GM23248 (cell line): ENCODE measurements at places on chromosomes 5 and 9.

DNA sequence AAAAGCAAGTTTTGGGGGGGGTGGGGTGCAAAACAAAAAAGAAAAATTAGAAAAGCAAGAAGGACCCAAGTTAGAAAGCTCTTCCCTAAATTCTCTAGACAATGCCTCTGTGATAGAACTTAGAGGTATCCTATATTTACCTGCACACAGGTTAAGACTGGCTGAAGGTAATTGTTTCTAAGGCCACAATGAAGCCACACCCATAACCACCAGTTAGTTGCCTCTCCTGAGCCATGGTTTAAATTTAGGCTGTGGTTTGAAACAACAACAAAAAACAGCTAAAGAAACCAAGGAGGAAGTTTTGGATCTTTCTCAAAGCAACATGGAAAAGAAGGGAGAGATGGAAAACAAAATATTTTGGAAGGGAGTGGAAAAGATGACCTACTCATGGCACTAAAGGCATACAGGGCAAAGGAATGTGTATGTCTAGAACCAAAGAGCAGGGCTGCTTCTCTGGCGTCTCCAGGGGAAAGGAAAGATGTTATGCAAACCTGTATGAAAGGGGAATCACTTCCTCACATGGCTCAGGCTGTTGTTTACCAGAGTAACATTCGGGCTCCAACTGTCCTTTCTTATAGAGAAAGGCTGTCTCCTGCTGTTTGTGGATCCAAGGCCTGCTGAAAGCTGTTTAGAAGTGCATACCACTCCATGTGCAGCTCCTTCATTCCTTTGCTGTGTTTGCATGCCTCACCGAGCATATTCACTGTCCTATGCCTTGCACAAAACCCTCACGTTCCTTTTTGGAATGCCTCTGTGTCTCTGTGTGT, 408.9 kb upstream of the MPDZ start:
- no peak for DNase-seq

- DNase-seq, result no peak
Observed at GRCh38 chr9:113516840-113517577, 53.5 kb downstream of the RGS3 start.

DNA sequence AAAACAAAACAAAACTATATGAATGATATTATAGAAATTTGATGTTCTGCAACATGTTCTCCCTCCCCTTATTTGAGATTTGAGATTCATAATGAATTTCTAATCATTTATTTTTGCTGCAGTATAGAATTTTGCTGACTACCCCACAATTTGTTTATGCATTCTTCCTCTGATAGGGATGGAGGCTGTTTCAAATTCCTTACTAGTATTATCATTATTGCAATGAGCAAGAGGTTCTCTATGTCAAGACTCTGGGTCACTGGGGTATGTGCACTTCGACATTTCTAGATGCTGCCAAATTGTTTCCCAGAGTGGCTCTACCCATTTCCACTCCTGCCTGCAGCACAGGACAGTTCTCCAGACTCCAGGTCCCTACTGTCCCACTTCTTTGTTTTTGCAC, 54.9 kb upstream of the DAB2IP start:
- peak; percentile 56 for DNase-seq

DNA sequence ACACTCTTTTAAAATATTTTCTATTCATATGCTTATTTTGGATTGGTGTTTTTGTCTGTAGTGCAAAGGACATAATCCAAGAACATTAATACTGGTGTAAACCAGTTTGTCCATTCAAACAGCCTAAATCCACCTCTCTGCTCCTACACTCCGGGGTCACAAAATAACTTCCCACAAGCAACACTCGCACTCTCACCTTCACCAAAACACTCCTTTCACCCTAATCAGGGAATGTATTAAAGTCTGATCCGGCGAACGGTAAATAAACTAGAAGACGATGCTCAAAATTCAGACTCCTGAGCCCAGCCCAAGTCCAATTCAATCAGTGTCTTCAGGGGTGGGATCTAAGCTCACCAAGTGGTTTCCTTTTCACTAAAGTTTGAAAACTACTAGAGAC, 649 bp downstream of the AP3B1 start:
- peak; percentile 43 for DNase-seq

DNA sequence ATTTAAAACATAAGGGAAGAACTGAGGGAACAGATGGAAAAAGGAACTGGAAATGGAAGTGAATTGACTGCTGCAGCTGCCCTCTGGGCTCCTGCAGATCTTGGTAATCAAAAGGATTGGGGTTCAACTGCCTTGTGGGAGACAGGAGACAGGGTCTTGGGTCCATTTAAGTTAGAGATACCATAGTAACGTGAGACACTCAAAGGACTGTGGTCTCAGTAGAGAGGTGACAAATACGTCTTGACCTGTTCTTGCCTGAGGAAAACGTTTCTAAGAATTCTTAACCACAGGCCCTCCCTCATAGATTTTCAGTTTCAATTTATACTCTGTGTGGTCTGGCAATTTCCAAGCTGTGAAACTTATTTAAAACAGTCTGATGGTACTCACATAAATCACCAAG, 100.8 kb upstream of the DHFR start:
- no peak for DNase-seq

GRCh38 chr9:94720846-94721549, 5.5 kb upstream of the AOPEP start:
- peak; percentile 30 for DNase-seq

- DNase-seq, result peak; percentile 22
Observed at GRCh38 chr9:83456226-83456625, 82.0 kb downstream of the FRMD3 start.

DNA sequence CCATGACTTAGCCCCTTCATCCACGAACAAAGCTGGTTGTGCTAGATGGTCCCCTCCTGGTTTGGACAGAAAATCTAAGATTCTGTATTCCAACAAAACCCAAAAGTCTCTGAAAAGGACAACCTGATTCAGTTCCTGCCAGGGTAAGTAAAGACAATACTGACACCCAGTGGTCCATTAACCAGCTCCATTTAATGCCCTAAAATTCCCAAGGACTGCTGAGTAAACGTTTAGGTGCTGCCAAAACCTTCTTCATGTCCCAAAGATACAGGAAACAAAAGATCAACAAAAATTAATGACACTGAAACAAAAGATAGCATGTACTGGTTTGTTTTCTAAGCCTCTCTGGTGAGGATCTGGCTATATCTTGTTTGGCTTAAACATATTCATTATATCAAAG, 25.3 kb upstream of the PPP1R2B start:
- peak; percentile 78 for DNase-seq

DNA sequence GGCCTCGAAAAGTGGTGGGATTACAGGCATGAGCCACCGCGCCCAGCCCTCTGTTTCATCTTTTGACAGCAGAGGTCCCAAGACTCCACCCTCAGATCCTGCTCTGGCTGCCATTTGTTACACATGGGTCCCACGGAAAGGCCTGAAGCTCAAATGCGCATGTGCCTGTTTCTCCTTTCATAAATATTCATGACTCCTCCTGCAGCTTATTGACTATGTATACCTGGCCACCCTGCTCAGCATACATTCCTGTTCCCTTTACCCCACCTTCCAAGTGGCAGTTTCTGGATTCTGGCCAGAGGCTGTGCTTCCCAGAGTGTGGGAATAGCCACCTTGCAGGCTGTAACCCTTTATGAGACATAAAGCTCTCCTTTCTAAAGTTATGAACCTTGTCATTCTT, 46.5 kb downstream of the AUH start:
- DNase-seq, result no peak

- DNase-seq, result no peak
Observed at GRCh38 chr9:126291925-126292324, 34.7 kb upstream of the MVB12B start.

DNA sequence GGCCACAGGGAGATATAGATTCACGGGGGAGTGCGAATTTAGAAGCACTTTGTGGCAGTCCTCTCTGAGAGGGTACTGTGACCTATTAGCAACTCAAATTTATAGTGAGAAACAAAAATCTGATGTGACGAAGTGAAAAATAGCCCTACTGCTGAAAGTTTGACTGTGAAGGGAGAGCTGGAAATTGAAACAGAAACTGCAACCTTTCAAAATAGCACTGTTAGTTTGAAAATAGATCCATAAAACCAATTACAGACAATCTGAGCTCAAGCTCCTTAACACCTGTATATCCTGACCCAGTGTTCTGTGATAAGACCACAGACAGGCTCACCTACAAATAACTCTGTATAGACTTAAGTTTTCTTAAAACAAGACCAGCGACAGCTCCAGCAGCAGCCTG, 420.1 kb downstream of the IRX1 start:
- DNase-seq, result no peak

- DNase-seq, result peak; percentile 20
Observed at GRCh38 chr5:120452471-120452870, 11.6 kb upstream of the PRR16 start.

DNA sequence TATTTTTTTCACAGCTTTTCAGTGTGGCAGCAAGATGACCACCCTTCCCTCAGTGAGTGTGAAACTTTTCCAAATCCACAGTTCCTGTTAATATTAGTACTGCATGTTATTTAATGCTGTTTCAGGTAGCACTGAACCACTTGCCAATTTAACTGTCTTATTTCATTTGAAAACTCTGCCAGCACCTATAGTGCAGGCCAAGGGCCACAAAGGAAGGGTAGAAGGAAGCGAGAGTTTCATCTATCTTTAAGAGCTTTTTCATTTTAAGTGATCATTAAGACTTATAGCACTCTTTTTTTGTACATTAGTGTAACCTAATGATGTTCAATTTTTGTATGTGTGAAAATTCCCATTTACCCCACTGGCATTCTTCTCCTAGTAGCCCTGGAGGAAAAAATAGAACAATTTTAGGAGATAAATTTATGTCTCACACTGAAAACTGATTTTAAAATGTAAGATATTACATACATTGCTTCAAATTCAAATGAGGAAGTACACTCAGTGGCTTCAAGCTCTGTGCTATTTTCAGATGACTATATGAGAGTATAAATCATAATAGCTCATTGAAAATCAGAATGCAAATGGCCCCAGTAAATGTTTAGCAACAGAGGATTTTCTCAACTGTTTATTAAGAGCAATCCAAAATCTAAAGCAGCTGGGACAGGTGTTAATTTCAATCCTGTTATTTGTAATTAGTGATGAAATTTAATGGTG, 820.5 kb downstream of the PTPRD start:
- DNase-seq, result no peak

- no peak for DNase-seq
Observed at GRCh38 chr5:3179220-3179619, 416.4 kb upstream of the IRX1 start.

DNA sequence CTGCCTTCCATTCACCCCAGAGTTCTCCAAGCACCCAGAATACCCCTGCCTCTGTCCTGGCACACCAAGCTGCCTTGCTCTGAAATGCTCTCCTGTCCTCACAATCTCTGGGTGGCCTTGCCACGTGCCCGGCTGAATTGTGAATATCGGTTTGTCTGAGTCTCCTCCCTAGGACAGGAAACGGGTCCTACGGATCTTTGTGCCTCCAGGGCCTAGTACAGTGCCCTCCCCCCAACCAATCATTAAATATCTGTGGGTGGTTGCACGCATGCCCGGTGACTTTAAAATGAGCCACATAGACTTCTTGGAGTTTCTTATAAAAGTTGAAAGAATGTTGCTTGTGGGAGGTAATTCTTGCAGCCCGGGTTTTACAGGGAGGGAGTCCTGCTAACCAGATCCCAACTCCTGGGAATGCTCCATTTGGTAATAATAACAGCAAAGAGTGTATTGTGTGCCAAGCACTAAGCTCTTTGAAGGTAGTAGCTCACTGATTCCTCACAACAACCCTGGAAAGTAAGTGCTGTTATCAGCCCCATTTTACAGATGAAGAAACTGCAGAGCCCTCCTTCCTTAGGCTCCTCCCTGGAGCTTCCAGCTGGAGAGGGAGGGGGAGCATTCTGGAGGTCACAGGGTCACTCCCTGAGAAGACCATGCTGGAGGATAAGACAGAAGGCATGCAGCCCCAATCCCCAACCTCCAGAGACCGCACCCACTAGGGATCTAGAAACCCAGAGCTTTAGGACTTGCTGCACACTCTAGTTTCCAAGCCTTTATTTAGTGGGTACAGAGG, 23.4 kb downstream of the URM1 start:
- no peak for DNase-seq

DNA sequence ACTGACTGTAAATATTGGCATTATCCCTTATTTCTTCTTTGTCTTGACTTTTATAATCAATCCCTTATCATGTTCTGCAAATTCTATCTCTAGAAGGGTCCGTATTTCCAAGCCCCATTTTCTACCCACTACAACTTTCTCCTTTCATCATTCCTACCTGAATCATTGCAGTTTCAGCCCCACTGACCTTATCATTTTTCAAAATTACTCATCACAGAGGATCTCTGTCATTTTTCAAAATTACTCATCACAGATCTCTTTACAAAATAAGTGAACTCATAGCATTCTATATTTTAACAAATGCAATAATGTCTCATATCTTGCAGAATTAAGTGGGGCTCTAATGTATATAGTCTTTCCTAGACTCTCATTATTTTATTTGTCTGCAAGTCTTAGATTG, 256.9 kb upstream of the COX7C start:
- DNase-seq, result no peak

GRCh38 chr5:157989296-157989695, 130.4 kb upstream of the CLINT1 start:
- DNase-seq, result no peak

DNA sequence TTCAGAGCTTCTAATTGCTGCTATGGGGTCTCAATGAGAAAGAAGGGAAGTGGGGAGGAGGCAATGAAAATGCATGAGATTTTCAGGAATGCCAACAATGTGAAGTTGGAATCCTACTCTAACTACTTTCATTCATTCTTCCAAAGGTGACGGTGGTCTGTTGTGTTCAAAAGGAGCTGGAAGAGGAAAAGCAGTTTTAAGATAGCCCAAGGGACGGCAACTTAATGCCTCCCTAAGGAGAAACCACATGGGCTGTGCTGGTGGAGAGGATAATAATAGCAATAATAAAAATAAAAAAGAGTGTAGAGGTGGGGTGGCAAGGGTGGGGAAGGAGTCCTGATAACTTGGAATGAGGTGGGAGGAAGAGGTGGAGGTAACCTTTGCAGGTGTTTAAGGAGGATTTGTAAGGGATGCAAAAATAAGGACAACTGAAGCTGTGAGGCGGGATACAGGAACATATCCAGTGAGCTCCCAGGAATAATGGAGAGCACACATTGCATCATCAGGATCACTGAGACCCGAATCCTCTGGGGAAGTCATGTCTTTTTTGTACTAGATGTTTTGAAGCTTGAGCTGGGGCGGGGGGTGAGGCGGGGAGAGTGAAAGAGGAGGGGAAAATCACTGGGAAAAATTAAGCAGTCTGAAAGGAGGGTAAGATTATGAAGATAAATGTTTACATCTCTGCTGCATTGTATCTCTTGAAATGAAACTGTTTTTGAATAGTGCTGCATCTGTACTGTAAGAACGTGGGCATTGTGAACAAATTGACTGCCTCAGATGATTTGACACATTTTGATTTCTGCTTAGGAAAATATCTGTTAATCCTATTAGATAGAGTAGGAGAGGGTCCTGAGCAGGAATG, 120.1 kb upstream of the TMEM161B start:
- no peak for DNase-seq

GRCh38 chr9:113953531-113953930, 77.4 kb downstream of the ZNF618 start:
- DNase-seq, result peak; percentile 55

GRCh38 chr9:96436063-96436455, 13.9 kb upstream of the HABP4 start:
- peak; percentile 48 for DNase-seq

GRCh38 chr5:149069711-149070110, 6.8 kb upstream of the SH3TC2 start:
- no peak for DNase-seq
